Liver (tissue), 10 donors: ENCODE measurements at places on chromosomes 7 and 10. TPM values are rescaled to one million over a fixed set of nuclear protein-coding genes. Genes with fewer than 3 reads are reported as not detected.
A peak's percentile ranks its signal among the peaks of the same experiment; 100 is the strongest.

DNA sequence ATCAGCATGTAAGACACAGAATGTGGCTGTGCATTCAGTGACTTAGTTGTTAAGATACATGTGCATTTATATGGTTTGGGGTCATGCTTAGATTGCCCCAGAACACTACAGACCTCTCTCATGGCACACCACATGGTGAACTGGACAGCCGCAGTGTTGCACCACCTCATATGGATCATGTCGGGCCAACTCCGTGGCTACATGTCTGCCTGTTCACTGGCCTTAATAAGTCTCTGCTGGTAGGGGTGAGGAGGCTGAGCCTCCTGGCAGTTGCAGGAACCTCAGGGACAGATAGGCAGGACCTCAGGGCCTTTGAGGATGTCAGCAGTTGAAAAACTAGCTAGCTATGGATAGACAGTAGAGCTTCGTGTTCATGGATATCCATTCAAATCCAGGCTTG is 751.0 kb downstream of the GRID1 start:
- no peak for DNase-seq

DNA sequence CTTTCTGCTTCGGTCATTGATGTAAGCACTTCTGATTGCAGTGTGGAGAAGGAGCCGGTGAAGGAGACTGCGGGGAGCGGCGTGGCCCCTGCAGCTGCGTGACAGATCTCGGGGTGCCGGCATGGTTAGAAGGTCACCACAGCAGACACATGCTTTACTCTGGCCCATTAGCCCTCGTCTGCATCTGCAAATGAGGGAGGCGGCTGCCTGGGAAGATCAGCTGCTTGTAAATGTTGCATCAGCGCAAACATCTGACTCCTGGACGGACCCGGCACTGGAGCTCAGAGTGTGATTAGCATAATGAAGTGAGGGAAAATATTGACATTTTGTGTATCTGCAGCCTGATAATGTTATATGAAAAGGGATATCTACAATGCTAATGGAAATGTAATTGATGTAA is 30.5 kb upstream of the MNX1 start:
- no peak for DNase-seq

The CYP3A4 gene
- polyA plus RNA-seq = 1,082 TPM

The CALML5 gene
- polyA plus RNA-seq = not detected

DNA sequence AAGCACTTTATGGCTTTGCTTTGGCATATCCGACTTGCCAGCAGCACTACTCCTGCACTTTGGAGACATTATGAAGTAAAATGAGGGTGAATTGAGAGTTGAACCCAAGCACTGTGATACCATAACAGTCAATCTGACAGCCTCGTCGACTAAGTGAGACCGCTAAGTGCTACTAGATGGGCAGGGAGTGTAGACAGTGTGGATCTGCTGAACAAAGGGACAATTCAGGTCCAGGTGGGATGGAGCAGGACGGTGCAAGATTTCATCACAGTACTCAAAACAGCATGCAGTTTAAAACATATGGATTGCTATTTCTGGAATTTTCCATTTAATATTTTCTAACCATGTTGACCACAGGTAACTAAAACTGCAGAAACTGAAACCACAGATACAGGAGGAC is 20.8 kb upstream of the PRTFDC1 start:
- DNase-seq = no peak

The OIT3 gene
- polyA plus RNA-seq = 19.0 TPM

The DPP6 gene
- polyA plus RNA-seq = not detected

The CTAGE15 gene
- polyA plus RNA-seq = 0.14 TPM

DNA sequence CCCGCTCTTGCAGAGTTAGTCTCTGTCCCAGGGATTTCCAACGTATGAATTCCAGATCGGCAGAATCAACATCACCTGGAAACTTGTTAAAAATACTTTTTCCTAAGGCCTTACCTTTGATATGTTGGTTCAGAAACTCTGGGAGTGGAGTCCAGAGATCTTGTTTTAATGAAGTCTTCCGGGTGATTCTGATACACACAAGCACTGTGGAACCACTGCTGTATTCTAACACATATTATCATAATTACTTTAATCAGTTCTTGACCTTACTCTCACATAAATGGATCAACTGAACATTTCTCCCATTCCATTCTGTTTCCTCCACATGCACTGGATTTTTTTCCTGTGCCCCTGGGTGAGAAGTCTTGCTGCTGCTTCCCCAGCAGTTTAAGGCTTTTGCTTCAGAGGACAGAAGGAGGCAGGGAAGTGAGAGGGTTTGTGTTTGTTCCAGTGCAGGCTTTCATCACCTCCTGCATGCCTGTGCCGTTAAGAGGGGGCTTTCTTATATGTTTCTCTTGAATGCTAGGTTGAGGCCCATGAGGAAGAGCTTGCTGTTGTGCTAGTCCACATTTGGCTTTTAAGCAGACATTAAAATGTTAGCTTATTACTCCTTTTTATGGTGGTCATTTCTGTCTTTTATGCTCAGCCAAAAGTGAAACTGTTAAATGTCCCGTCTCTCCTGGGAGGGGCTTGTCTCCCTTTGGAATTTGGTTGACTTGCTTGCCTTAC is 32.4 kb downstream of the CCSER2 start:
- no peak for DNase-seq

The OPALIN gene
- polyA plus RNA-seq = not detected

GRCh38 chr7:126658684-126659083 is 594.1 kb downstream of the GRM8 start:
- DNase-seq = no peak

DNA sequence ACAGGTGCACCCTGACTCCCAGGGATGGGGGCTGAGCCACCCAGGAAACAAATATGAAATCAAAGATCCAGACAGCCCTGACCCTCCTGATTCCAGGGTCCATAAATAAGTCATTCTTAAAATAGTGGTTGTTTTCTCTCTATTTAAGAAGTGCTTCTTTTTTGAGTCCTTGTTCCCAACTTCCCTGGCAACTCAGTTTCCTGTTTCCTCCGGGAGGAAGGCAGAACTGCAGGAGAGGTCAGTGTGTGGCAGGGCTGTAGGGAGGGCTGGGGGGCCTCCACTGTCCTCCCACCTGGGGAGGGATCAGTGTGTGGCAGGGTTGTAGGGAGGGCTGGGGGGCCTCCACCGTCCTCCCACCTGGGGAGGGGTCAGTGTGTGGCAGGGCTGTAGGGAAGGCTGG is 88.7 kb upstream of the PDGFA start:
- no peak for DNase-seq

DNA sequence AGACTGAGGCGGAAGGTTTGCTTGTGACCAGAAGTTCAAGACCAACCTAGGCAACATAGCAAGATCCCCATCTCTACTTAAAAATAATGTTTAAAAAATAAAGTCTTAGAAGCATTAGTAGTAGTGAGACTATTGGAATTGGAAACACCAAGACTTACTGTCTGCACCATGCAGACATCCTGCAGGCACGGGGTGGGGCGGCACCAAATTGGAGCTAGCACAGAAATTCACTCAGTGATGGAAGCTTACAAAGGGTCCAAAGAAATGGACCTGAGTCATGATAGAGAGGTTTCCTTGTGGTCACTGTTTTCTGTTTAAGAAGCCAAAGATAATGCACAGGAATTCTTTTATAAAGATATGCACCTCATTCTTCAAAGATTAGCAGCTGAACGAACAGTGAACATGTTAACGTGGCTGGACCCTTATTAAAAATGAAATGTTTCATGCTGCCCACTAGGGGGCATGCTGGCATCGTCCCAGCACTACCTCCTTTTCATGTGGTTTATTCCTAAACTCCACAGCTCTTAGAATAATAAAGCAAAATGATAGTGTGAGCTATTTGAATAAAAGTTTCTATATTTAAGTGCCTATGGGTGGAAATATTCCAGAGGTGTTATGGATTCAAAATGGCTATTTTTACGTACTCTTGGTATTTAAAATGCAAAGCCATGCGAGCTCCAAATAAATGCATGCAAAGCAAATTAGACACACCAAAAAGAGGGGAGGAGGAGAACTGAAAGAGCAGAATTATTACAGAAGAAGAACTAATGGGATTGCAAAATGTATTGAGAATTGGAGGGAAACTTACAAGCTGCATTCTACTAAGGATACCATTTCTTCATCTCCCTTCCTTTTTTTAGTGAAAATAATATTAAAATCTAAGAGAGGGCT is 28.6 kb downstream of the PDSS1 start:
- DNase-seq = peak; percentile 64

The NEUROG3 gene
- not detected for polyA plus RNA-seq

The EN2 gene
- not detected for polyA plus RNA-seq

The PDZD7 gene
- polyA plus RNA-seq = 0.06 TPM

The XRCC2 gene
- 0.08 TPM for polyA plus RNA-seq

The MORN4 gene
- 3.1 TPM for polyA plus RNA-seq

DNA sequence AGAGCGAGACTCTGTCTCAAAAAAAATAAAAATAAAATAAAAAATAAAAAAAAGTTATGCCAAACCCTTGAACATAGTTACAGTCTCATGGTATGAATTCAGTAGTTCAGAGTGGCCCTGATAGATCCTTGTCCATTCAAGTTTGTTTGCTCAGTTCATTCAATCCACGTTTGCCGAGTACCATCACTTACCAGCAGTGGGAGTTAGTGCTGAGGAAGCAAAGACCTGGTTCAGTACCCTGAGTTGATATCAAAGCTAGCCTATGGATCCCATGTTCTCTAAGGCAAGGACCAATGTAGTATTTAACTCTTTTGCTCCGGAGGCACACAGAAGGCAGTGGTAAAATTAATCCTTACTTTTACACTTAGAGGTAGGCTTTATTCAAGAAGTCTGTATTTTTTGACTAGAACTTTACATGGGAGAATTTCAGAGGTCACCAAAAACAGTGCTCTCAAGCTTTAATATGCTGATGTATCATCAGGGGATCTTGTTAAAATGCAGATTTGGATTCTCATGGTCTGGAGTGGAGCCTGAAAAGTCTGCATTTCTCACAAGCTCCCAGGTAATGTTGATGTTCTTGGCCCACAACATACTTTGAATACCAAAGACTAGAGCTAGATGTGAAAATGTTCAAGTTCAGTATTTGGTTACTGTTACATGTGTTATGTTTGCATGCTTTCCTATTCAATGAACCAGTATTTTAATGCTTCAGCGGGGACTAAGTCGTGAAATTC is 38.1 kb upstream of the HBP1 start:
- no peak for DNase-seq

The TDRD1 gene
- 0.04 TPM for polyA plus RNA-seq

- DNase-seq = no peak
Measured at GRCh38 chr7:123749537-123749857, 694 bp upstream of the WASL start.

DNA sequence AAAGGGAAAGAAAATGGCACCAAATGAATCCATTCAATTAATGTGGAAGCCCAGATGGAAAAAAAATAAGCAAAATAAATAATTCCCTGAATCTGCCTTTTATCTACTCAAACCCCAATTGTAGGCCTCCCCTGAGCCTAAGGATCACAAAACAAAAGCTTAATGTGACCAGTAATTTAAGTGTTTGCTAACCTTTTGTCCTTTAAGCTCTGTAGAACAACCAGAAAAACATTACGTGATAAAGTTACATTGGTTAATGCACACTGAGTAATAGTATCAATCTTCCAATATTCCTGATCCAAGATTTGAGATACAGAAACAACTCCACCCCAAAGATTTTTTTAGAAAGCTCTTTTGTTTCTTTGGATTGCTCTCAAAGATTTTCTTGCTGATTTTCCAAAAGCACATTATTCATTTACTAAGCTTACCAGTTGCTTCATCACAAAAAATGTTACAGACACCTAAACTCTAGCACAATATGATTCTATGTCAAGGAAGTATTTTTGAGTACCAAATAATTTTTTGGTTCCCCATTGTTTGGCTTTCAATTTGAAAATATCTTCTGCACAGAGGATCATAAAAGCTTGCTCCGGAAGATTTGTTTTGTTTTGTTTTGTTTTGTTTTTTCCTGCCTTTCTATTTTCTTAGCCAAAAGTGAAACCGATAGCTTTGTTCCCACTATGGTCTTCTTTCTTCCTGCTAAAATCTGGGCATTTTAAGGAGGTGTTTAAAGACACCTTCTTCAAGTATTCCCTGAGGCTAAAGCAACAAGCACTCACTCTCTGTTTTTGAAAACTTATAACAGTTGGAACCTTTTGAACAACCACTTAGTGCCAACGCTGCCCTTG is 54.2 kb downstream of the TRIL start:
- no peak for DNase-seq

DNA sequence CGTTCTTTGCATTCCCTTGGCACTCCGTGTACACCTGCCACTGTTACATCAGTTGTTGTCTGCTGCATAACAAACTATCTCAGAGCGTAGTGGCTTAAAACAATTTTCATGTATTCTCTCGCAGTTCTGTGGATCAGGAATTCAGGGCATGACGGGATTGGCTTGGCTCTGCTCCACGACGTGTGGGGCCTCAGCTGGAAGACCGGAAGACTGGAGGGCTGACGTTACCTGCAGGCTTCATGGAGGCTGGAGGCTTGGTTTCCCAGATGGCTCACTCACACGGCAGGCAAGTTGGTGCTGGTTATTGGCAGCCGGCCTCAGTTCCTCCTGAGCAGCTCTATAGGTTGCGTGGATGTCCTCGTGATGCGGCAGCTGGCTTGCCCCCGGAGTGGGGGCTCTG is 25.5 kb downstream of the NYAP1 start:
- DNase-seq = no peak

GRCh38 chr10:81866753-81867152 is 8.2 kb upstream of the NRG3 start:
- no peak for DNase-seq

The HMX2 gene
- not detected for polyA plus RNA-seq

DNA sequence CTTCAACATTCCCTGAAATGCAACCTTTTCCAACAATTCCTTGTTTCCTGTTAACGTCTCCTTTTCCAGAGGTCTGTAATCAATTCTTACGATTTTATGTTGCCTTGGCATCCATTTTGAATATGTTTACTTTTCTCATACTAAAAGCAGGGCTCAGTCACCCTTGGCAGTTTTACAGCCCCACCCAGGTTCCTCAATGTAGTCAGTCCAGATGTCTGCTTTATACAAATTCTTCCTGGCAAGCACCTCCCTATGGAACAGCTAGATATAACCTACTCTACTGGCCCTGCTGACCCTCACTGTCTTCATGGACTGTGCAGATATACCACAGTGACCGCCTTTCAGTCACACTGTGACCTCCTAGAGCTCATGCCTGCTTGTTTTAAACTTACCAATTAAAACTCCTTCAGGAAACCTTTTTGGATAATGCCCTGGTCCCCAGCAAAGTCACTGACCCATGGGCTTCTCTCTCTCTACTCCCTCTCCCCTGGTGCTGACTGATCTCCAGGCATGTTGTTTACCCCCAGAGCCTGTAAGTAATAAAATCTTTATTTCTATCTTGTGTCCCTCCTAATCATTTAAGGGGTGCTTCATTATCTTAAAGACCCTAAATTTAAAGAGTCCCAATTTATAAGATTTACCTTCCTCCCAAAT is 147.1 kb upstream of the STEAP1 start:
- DNase-seq = no peak

- no peak for DNase-seq
Measured at GRCh38 chr7:38294926-38295325, 21.5 kb upstream of the TARP start.

The HOXA1 gene
- polyA plus RNA-seq = 0.17 TPM

The PRDX3 gene
- polyA plus RNA-seq = 268 TPM

The AVPI1 gene
- 22.1 TPM for polyA plus RNA-seq

GRCh38 chr10:92965314-92965713 is 95.3 kb upstream of the CYP26C1 start:
- DNase-seq = no peak

- no peak for DNase-seq
Measured at GRCh38 chr10:91856637-91857036, 52.6 kb downstream of the FGFBP3 start.

GRCh38 chr7:149490083-149490760 is 7.4 kb downstream of the ZNF746 start:
- no peak for DNase-seq

The SPRN gene
- polyA plus RNA-seq = 36.4 TPM

The NRP1 gene
- polyA plus RNA-seq = 20.6 TPM

The SHH gene
- polyA plus RNA-seq = 3.9 TPM

- DNase-seq = no peak
Measured at GRCh38 chr10:129694184-129694583, 227.1 kb downstream of the MGMT start.
